Spinal cord (tissue), 10 donors: ENCODE measurements at places on chromosomes 4 and X.

DNA sequence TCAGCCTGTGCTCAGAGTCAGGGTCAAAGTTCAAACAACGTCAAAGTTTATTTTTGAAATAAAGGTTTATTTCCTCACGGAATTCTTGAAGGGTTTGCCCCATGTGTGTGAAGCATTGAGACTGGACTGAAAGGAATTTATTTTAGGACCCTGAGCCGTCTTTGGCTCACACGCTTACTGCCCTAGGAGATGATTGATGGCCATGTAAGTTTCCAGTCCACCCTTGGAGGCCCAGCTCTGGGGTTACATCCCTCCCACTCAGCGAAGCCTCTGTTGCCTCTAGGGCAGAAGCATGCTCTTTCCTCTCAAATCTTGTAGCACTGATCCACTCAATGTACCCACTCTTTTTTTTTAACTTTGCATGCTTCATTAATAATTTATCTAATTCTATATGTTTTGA lies 4.5 kb upstream of the NHSL2 start:
- DNase-seq, result no peak

- DNase-seq, result peak; percentile 94
These were observed 577.4 kb upstream of the INTU start for GRCh38 chr4:127055357-127055756.

DNA sequence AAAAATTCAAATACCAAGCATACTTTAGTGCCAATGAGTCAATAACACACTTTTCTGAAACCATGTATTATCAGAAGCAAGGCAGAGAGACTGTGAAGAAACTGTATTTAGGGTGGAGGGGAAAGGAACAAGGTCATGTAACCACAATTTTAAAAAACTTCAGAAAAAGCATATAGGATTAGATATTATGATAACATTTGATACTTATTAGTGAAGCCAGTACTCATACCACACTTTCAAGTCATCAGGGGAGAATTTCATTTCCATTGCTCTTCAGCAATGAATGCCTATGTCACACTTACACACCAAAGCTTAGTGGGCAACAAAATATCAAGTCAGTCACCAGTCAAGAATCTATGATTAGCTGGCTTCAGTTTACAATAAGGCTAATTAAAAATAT lies 602.2 kb downstream of the IL15 start:
- no peak for DNase-seq

DNA sequence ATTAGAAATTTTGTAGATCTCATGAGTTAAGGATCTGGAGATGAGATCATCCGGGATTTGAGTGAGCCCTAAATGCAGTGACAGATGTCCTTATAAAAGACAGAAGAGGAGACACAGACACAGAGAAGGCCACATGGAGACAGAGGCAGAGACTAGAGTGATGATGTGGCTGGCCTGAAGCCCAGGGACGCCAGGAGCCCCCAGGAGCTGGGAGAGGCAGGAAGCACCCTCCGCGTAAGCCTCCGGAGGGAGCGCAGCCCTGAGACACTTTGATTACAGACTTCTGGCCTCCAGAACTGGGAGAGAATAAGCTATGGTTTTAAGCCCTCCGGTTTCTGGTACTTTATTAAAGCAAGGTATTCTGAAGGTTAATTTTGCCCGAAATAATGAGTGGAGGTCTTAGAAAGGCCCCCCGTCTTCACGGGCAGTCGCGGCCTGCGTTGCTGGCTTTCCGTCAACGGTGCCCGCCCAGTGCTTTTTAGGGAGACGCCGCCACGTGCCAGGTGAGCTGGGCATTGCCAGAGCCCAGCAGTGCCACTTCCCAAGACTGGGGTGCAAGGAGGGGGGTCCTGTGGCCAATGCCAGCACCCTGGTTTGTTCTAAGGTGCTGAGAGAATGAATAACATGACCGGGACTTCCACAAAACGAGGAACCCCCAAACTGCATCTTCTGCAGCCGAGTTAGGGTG lies 8.1 kb downstream of the DHRSX start:
- no peak for DNase-seq

DNA sequence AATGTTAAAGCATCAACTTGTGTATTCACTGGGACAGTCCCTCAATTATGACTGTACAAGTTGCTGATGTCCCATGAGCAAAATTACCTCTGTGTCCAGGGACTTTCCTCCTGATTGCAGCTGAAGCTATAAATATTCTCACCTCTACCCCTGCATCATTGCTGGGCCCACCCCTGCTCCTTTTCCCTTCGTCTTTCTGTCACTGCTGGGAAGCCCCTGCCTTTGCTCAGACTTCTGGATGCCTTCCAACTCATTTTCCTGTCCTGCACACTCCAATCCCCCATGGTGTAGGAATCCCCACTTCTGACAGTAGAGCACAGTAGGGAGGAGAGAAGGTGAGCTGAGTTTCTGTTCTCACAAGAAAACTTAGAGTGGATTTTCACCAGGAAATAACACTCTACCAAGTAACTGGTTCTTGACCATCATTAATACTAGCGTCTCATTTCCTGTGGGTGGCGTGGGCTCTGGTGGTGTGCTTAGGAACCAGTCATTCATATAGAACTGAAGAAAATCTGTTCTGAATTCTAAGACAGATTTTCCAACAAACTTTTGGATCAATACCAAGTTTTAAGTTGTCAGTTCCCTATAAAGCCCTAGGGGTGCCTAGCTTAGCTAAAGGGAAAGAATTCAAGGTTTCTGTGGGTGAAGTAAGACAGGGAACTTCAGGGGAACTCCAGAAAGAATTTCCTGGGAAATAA lies 136.2 kb upstream of the MED14 start:
- no peak for DNase-seq

DNA sequence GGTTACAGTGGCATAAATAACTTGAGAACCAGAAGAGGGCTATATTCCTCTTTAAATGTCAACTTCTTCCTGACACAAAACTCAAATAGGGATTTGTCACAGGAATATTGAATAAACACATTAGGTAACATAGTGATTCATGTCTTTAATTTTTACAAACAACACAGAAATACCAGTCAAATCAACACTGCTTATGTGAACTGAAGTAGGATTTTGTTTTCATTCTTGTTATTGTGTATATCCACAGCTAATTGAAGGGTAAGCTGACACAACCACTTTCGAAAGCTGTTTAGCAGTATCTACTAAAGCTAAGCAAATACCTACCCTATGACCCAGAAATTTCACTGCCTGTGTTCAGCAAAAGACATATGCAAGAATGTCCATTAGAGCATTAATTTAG lies 120.4 kb upstream of the EOLA2 start:
- DNase-seq, result no peak

DNA sequence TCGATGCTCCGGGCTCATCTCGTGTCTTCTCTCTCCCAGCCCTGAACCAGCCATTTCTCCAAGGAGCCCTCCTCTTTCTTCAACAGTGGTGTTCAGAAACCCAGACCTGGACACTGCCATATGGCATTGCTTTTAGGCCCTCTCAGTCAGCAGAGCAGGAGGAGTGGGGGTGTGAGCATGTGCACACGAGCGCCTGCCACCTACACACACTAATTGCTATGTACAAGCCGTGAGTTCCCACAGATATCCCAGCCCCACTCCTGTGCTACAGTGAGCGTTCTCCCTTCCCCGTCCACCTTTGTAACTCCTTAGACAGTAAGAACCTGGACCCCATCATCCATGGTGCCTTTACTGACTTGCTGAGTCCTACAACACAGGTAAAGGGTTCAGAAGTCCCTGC lies 53.8 kb downstream of the TNIP2 start:
- no peak for DNase-seq

GRCh38 chr4:109875106-109875505 lies 27.2 kb downstream of the LRIT3 start:
- DNase-seq, result no peak

DNA sequence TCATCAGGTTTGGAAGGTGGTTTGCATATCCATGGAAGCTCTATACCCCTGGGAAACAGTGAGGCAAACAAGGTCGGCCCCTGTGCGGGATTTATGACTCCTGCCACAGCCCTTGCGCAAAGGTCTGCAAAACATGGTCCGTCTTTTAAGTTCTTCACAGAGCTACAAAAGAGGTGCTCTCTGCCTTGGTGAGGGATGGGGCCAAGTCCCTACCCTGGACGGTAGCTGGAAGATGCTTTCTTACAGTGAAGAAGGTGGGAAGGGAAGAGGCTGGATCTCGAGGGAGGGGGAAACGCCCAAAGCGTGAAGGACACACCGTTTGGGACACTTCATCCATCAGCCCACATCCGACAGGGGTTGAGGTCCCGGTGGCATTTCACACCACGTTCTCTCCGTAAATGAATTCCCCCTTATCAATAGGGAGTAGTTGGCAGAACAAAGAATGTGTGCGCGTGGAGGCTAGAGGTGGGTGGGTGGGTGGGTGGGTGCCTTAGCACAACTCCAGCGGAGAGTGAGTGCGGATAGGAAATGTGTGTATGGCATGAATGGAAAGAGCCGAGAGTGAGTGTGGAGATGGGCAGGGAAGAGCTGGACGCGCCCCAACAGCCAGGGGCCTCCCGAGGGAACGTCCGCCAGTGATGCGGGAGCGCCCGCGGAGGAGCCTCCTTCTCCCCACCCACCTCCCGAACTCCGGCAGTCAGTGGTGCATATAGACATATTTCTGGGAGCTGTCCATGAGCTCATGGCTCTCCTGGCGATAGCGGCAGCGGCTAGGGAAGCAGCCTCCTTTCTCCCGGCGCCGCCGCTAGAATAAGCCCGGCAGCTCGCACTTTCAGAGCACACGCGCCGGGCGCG lies 68.3 kb downstream of the LARP7 start:
- peak; percentile 93 for DNase-seq

DNA sequence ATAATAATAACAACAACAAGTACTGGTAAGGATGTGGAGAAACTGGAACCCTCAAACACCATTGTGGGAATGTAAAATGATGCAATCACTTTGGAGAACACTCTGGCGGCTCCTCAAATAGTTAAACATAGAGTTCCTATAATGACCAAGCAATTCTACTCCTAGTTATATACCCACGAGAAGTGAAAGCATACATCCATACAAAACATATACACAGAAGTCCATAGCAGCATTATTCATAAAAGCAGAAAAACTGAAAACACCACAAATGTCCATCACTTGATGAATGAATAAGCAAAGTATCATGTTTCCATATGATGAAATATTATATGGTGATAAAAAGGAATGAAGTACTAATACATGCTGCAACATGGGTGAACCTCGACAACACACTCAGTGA lies 116.7 kb downstream of the AMELX start:
- DNase-seq, result no peak

DNA sequence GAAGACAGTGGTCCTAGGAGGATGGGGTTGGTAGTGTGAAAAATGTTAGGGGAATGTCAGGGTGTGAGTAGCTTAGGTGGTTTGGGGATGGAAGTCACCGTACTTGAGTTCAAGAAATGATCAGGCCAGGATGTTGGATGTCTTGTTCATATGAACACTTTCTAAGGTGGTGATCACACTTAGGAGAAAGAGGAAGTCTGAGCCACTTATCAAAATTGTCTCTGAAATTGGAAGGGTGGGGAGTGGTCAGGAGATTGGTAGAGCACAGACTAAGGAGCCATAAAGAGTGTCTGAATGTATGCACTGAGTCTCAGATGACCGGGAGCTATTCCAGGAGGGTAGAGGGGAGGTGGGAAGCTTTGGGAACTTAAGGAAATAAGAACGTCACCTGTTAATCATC lies 17.3 kb downstream of the CMC4 start:
- DNase-seq, result no peak

DNA sequence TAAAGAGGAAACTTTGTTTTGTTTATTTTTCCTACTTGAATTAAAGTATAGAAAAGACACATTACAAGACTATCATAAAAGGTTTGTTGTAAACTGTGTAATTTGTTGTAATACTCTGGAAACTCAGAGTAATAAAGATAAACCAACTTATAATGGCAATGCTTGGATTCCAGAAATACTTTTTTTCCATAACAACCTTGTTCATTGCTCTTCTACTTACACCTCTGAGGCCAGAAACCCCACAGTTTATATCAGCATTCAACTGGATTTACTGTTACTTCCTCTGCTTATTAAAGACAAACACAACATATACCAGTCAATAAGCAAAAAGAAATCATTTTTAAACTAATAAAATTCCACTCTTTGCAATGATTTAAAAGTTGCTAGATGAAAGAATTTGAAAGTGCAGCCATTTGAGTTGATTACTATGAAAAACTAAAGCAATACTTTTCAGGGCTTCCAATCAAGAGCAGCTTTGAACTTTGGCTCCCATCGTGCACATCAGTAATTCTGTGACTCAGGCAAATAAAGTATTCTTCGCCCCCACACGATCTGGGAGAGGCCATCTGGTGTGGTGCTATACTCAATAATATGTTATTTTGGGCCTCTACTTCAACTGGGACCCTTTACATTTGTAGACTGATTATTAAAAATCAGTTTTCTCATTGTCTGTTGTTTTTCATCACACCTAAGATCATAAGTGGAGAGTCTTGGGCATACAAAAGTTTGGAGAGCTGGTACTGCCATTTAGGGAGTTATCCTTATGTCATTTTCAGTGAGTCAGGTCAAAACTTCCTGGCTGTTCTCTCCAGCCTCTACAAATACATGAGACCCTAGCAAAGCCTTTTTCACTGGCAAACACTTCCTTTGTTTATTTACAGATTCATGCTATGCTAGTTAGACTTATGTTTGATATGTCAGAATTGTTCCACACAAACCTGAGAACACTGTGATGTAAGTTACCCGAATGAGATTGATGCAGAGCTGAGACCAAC lies 20.5 kb downstream of the DDIT4L start:
- DNase-seq, result no peak

DNA sequence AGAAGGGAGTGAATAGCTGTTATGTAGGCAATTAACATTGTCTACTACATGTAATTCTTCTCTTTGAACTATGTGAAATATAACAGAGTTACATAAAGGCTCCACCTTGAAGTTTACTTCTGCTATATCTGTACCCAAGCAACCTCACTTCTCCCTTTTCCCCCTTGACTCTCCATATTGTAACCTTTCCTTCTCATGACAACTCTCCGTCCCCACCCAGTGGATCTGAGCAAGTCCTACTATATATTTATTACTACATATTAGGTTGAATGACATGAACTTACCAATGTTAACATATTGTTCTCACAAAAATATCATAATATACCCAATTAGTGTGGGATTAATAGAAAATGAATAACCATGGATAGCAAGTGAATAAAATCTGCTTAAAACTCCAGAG lies 93.2 kb upstream of the ATP8A1 start:
- DNase-seq, result no peak

DNA sequence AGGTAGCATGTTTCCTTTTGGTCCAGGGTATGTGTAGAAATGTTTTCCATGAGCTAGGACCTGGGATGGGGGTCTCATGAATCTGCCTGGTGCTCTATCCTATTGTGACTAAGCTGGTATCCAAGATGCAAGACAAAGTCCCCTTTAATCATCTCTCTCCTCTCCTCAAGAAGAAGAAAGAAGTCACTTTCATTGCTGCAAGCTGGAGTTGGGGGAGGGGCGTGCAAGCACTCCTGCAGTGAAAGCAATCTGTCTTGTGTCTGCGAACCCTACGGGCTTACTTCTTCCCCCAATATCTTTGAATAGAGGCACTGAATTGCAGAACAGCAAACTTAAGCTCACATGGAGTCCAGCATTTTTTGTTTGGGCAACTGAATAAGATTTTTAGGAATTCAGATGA lies 27.2 kb upstream of the GRPR start:
- no peak for DNase-seq

GRCh38 chrX:29143756-29144155 lies 556.5 kb downstream of the IL1RAPL1 start:
- no peak for DNase-seq

- DNase-seq, result no peak
These were observed 259.1 kb downstream of the CAMK2D start for GRCh38 chr4:113502476-113502875.
